ENCODE measurements at places on chromosomes 13 and 19.

DNA sequence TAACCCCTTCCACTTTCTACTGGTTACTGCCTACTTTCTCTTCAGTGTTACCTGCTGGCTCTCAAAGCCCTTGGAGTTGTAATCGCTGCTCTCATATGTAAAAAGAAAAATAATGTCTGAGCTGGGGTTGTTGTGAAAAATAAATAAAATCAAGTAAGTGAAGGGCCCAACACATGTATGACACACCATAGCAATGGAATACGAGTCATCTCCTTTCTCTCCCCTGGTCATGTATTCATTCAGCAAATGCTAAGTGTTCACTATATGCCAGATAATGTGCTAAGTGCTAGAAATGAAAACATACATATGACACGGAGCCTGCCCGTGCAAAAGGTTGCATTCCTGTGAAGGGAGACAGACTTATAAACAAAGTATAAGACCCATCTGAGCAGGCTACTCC, 535.0 kb downstream of the RFC3 start:
- no peak for DNase-seq

DNA sequence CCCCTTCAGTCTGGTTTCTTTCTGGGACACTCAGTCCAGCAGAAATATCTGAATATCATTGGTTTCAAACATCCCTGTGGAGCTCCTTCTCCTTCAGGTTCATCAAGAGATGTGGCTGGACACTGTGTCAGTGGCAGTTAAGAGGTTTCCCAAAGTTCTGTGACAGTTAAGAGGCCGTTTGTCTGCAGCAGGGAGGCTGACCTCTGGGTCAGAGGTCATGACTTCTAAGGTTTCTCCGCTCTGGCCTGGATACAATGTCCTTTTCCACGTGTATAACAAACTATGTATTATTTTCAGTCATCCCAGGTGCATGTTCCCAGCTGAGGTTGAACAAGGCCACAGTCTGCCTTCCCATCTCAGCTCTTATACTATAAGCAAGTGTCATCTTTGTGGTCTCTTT, 174.9 kb downstream of the B3GLCT start:
- no peak for DNase-seq

GRCh38 chr13:42792154-42792553, 10.8 kb downstream of the FAM216B start:
- DNase-seq = no peak

DNA sequence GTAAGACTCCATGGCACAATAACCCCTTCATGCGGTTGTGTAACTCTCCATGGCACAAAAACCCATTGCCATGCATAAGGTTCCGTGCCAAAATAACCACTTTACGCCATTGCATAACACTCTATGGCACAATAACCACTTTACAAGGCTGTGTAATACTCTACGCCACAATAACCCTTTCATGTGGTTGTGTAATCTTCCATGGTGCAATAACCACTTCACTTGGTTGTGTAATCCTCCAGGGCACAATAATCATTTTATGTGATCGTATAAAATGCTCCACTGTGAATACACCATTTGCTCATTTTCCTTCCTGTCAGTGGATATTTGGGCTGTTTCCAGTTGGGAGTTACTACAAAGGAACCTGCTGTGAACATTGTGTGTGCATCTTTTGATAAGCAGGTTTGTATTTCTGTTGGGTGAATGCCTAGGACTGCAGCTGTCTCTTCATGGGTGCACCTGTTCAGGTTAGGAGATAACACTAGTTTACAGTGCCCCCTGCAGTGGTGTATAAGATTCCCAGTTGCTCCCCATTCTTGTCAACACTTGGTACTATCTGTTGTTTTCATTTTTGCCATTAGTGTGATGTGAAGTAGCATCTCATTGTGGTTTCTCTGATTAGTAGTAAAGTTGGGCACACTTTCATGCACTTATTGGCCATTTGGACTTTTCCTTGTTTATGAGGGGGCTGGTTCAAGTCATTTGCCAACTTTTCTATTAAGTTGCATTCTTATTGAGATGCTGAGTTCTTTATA, 21.1 kb upstream of the ZSCAN18 start:
- DNase-seq = no peak

DNA sequence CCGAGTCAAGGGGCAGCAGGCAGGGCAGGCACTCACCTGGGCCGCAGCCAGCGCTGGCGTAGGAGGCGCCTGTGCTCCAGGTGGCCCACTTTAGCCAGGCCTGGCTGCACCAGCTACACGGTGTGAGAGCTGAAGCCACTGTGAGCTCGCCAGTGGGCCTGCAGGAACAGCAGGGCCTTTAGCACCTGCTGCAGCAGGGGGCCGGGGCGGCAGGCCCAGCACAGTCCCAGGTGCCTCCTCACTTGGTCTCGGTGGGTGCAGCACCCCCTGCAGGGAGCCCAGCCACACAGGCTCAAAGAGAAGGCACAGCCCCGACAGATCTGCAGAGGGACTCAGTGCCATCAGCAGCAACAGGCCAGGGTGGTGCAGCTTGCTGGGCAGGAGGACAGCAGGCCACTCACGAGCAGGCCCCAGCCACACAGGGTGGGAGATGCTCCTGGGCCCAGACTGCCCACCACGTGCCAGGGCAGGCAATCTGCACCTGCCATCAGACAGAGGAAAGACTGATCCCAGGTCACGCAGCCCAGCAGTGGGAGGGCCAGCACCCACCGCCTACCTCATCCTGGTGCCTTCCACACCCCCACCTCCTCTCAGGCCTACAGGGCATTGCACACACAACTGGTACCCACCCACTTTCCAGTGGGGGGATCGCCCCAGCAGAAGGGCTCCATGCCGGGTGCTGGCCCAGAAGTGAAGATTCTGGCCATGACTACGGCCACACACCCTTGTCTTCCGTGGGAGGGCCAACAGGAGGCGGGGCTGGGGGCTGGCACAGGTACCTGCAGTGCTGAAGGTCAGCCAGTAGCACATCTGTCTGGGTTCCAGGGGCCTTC, 15.8 kb downstream of the ARHGAP33 start:
- no peak for DNase-seq

- no peak for DNase-seq
These were observed 679 bp downstream of the ZNF471 start for GRCh38 chr19:56508290-56508778.

GRCh38 chr19:18526316-18526715, 4.4 kb upstream of the ELL start:
- no peak for DNase-seq

- DNase-seq = no peak
These were observed 65.3 kb upstream of the KLHL1 start for GRCh38 chr13:70173598-70173959.

- no peak for DNase-seq
These were observed 69.2 kb upstream of the KCTD15 start for GRCh38 chr19:33727331-33727998.

GRCh38 chr13:94128430-94128829, 351.1 kb downstream of the DCT start:
- DNase-seq = peak; percentile 44

GRCh38 chr19:33988601-33989000, 183.7 kb upstream of the LSM14A start:
- DNase-seq = no peak

- DNase-seq = no peak
These were observed 38.1 kb upstream of the POSTN start for GRCh38 chr13:37636701-37637100.
